ENCODE measurements at places on chromosomes 12 and 14. TPM values are rescaled to one million over a fixed set of nuclear protein-coding genes. Genes with fewer than 3 reads are reported as not detected.

DNA sequence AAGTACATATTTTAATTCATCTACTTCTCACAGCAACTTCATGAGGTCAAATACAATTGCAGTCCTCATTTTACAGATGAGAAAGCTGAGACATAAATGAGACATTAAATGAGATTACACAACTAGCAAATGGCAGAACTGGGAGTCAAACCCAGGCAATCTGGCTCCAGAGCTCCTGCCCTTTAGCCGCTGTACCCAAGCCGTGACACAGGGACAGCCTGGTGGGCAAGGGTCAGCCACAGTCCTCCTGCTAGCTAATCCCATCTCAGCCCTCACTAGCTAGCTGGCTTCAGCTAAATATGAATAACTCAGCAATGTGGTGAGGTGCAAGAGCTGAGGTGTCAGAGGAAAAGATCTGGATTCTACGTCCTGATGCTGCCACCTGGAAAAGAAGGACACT lies 54.8 kb downstream of the NINJ2 start:
- no peak for DNase-seq

The PRH2 gene
- not detected for total RNA-seq

The GPR84 gene
- not detected for total RNA-seq

GRCh38 chr12:61654698-61655097 lies 605.5 kb upstream of the USP15 start:
- DNase-seq = no peak

The L2HGDH gene
- total RNA-seq = 3.8 TPM

The HOXC11 gene
- total RNA-seq = not detected

GRCh38 chr12:100778967-100779590 lies 15.5 kb upstream of the ANO4 start:
- DNase-seq = no peak
